ENCODE measurements at places on chromosomes 5 and 9.

- no peak for DNase-seq
These were observed 34.6 kb upstream of the PHF2 start for GRCh38 chr9:93541581-93542349.

- no peak for DNase-seq
These were observed 42.9 kb upstream of the TDRD7 start for GRCh38 chr9:97368964-97369363.

- no peak for DNase-seq
These were observed 404.8 kb downstream of the TLR4 start for GRCh38 chr9:118108971-118109370.

- DNase-seq: no peak
These were observed 768 bp downstream of the YTHDC2 start for GRCh38 chr5:113514289-113514635.

All from stimulated activated CD4-positive, alpha-beta T cell treated with anti-CD3 and anti-CD28 coated beads, Interleukin-1b, Interleukin-23, amount 100 ng/mL, for 1 hour (primary cell).